Upper lobe of left lung (tissue), 6 donors: ENCODE measurements at places on chromosomes 3 and 15. TPM values are rescaled to one million over a fixed set of nuclear protein-coding genes. Genes with fewer than 3 reads are reported as not detected.

The CYP1A1 gene
- 0.69 TPM for total RNA-seq

The PDIA3 gene
- 450 TPM for total RNA-seq

The CFAP100 gene
- total RNA-seq, result 10.7 TPM

The MEIS2 gene
- total RNA-seq, result 30.4 TPM

The ALAS1 gene
- total RNA-seq, result 71.2 TPM
